CD8-positive, alpha-beta memory T cell (primary cell): ENCODE measurements at places on chromosomes 13 and 19.

DNA sequence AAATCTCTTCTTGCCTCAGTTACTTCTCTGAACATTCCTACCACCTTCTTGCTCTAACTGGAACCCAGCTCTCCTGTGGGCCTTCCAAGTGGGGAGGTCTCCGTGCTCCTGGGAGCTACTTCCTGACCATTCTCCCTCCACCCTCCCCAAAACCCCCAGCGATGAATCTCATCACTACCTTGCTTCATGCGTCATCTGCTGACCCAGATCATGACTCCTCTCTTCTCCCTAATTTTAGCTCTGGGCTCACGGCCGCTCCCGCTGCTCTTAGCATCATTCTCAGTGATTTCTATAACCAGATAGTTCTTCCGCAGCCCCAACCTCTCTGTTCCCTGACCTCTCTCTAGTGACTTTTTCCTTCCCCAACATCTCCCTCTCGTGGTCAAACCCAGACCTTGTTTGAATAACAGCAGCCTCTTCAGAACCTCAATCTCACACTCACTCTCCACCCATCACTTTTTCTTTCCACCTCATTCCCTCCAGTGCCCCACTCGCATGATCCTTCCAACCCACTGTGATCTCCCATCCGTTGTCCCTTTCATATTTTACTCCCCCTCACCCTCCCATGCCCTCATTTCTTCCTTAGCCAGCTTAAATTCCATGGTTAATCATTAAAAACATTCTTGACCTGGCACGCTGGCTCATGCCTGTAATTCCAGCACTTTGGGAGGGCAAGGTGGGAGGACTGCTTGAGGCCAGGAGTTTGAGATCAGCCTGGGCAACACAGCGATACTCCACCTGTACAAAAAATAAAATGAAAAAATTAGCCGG, 21.8 kb downstream of the MRPS12 start:
- DNase-seq, result no peak

DNA sequence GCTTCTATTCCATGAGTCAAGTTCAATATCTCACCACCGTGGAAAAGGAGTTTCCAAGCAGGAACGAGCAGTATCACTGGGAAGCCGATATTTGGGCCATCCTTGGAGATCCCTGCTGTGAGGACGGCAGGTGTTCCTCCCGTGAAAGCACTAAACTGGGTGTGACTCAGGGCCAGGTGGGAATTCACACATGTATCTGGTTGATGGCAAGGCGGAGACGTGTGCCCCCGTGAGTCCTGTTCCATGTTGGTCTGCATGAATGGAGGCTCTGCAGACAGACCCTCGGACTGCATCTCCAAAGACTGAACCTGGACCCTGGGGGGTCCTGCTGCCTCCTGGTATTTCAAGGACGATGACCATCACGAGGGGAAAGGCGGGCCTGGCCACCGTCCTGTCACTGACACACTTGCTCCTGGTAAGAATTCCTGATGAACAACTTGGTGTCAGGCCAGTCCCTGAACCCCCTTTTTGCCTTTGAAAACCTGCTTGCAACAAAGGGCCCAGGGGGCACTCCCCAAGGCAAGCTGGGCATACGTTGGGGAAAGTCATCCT, 22.8 kb upstream of the GAS6 start:
- no peak for DNase-seq

DNA sequence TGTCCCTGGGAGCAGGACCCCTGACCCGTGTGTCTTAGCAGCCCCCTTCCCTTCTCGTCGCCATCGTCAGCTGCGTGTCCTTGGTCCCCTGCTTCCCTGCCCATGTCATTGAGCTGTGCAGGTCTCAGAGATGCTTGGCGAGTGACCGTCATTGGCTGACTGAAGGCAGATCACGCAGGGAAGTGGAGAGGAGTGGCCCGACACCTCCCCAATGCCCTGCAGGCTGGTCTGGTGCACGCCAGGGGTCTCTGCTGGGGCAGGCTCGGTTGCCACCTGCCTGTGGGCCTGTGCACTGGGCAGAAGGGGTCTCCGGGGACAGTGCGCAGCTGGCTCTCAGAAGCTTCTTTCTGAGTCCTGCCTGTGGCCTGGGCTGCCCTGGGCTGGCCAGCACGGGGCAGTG, 6.2 kb downstream of the GNA11 start:
- DNase-seq, result no peak

GRCh38 chr13:92804346-92804745, 422.3 kb upstream of the GPC6 start:
- DNase-seq, result no peak

- DNase-seq, result no peak
These were observed 934.8 kb upstream of the SPRY2 start for GRCh38 chr13:81275666-81276258.

DNA sequence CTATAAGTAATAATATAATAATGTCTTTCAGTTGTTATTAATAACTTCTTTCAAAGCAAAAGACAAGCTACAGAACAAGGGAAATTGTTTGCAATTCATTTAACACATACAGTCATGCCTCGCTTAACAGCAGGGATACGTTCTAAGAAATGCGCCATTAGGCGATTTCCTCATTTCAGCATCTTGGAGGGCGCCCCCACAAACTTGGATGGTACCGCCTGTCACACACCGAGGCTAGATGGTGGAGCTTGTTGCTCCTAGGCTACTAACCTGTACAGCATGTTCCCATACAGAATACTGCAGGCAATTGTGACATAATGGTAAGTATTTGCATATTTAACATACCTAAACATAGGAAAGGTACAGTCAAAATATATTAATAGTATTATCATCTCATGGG, 8.2 kb upstream of the ANKRD10 start:
- DNase-seq, result no peak

DNA sequence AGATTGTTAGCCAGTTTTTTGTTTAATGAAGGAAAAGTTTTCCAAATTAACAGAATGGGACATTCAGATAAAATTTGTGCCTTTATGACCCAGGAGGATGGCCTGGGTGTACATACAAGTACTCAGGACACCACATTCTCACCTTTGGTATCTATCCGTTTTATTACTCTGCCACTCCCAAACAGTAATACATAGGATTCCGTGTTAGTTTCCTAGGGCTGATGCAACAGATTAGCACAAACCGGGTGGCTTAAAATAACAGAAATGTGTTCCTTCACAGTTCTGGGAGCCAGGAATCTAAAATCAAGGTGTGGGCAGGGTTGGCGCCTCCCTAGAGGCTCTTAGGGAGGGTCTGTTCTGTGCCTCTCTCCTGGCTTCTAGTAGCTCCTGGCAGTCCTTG, 129.9 kb downstream of the GGACT start:
- DNase-seq, result no peak
